ENCODE measurements at places on chromosomes 7 and 10. TPM values are rescaled to one million over a fixed set of nuclear protein-coding genes. Genes with fewer than 3 reads are reported as not detected.

Gene SPRN
- 3.2 TPM for polyA plus RNA-seq

Gene TCAF1
- 87.0 TPM for polyA plus RNA-seq

Gene NPSR1
- polyA plus RNA-seq, result not detected

Gene SFRP5
- 0.08 TPM for polyA plus RNA-seq

Gene TCAF2
- 2.5 TPM for polyA plus RNA-seq

Gene CYP17A1
- polyA plus RNA-seq, result 0.78 TPM

Gene LRIT1
- not detected for polyA plus RNA-seq

Gene ABLIM1
- 96.0 TPM for polyA plus RNA-seq

Gene PRLHR
- polyA plus RNA-seq, result not detected

Gene GPNMB
- 30.3 TPM for polyA plus RNA-seq

Gene FAM180A
- not detected for polyA plus RNA-seq

Gene MMP21
- polyA plus RNA-seq, result 0.17 TPM

Gene FXYD4
- polyA plus RNA-seq, result not detected

Gene LOXL4
- polyA plus RNA-seq, result 3.6 TPM

Gene MET
- polyA plus RNA-seq, result 48.3 TPM

Measured in right renal cortex interstitium (tissue), 3 donors.